Nephron progenitor cell (in vitro differentiated cells): ENCODE measurements at places on chromosomes 5 and 9.

- no peak for DNase-seq
These were observed 205.2 kb downstream of the CSNK1G3 start for GRCh38 chr5:123717139-123717538.

- DNase-seq: peak; percentile 36
These were observed 1.1 kb upstream of the DNAJB5 start for GRCh38 chr9:34988218-34989002.

DNA sequence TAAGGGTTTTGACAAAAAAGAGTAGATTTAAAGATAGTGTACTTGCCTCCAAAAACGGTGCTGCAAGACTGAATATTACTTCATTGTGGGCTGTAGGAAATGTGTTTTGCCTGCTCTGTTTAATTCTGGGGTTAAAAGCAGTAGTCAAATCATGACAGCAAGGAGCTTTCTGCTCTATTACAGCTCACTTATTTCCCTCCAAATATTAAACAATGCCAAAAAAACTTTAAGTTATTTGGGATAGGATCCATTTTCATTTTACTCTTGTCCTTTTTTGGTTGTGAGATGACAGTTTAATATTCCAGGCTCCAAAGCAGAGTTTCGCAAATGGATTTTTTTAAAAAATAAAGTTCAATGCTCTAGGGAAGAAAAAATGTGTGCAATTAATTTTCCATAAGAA, 340.4 kb upstream of the RGMB start:
- no peak for DNase-seq

GRCh38 chr9:128886211-128886891, 4.4 kb downstream of the LRRC8A start:
- no peak for DNase-seq

DNA sequence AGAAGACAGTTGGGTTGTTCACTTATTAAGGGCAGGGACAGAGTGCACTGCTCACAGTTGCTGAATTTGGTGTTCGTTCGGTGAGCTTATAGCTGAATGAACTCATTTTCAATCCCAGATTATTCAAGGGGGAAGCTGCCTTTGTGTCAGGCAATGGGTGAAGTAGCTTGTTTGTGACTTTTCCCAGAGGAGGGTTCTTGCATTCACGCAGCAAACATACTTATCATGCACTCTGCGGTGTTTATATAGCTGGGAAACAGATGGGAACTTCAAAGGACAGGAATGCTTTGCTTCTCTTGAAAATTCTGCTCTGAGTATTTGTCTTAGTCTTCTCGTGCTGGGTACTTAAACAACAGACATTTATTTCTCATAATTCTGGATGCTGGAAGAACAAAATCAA, 64.7 kb upstream of the ABCA1 start:
- DNase-seq: no peak

DNA sequence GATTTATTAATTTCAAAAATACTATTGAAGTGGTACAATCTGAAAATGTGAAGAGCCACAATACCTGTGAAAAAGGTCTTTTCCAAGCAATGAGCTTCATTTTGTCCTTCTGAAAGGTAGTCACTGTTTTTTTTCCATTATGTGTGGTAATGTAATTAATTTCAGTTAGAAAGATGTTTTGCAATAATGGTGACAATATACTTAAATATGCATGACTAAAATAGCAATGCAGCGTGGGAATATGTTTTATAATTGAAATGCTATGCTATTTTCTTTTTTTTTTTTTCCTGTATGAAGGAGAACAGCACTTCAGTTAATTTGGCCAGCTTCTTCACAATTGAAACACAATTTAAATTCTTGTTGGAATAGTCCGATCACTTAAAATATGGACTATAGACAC, 41.9 kb downstream of the NPR3 start:
- DNase-seq: no peak

- DNase-seq: no peak
These were observed 4.5 kb downstream of the PRRX2 start for GRCh38 chr9:129669946-129670345.

- no peak for DNase-seq
These were observed 12.4 kb upstream of the NFIB start for GRCh38 chr9:14326264-14326826.

DNA sequence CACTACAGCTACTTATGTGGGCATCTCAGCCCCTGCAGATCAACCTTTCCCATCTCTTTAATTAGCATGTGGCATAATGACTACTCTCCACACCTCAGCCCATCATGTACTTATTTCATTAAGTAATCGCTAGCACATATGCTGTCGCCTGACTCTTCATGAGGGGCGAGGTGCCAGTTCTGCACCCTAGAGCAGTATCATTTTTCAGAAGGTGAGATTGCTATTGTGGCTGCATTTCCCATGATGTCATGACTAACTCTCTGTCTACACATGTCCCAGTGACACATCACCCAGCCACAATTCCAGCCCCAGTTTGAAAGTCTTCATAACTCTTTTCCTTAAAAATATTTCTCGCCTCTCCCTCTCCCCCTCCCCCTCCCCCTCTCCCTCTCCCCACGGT, 7.6 kb upstream of the F2RL1 start:
- DNase-seq: no peak

DNA sequence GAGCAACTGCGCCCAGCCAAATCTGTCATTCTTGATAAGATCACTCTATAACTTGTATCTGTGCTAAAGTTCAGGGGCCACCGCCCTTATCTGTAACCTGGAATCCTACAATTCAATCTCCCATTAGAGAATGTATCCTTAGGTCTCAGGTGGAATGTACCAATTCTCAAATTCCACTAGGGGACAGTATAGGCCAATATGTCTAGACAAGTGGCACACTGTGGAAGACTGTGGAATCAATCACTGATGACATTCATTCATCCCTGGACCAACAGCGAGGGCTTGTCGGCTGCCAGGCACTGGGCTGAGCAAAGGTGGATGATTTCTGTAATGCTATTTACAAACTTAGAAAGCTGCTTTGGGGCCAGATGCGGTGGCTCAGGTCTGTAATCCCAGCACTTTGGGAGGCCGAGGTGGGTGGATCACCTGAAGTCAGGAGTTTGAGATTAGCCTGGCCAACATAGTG, 28.7 kb upstream of the MEGF9 start:
- DNase-seq: peak; percentile 7

DNA sequence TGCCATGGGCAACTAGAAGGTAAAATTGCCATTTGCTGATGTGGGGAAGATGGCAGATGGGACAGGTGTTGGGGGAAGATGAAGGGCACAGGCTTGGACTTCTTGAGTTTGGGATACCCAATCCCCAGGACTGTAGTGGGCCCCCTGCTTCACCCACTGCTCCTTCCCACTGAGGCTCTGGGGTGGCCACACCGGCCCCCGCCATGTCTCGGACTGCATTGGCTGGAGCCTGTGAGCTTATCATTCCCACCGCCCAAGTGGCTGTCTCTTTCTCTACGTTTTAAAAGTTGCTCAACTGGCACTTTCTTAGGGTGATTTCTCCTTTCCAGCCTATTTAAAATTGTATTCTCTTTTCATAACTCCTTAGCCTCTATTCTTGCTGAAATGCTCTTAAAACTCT, 730.0 kb upstream of the ADAMTS16 start:
- no peak for DNase-seq

- DNase-seq: no peak
These were observed 8.1 kb upstream of the ZBTB43 start for GRCh38 chr9:126796758-126797157.

- DNase-seq: no peak
These were observed 5.9 kb upstream of the MELK start for GRCh38 chr9:36566813-36567221.

- peak; percentile 55 for DNase-seq
These were observed at the start of gene RNF208 for GRCh38 chr9:137222190-137223077. Gene RNF208, minus strand, starts transcription at chr9:137222240. Its CDS starts 1,028 bp downstream, at chr9:137221212.

GRCh38 chr5:170635706-170636105, 131.9 kb downstream of the KCNIP1 start:
- DNase-seq: no peak

GRCh38 chr5:19771174-19771835, 216.7 kb downstream of the CDH18 start:
- DNase-seq: no peak

DNA sequence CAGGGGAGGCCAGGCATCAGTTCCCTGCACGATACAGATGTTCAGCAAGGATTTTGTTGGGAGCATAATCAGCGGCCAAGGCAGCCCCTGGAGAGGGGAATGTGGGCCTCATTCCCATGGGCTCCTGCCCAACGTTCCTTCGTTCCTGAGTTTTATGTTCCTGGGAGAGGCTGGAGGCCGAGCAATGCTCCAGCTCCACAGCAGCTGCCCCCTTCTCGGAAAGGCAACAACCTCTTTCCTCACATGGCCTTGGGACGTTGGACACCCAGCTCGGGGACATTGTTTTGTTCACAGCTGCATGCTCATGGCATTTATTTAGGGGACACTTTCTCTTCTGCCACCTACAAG, 63.8 kb upstream of the COL15A1 start:
- no peak for DNase-seq

- DNase-seq: no peak
These were observed 64.7 kb upstream of the SELENOP start for GRCh38 chr5:42876375-42876844.

- no peak for DNase-seq
These were observed 22.9 kb downstream of the CPLX2 start for GRCh38 chr5:175894271-175894670.

DNA sequence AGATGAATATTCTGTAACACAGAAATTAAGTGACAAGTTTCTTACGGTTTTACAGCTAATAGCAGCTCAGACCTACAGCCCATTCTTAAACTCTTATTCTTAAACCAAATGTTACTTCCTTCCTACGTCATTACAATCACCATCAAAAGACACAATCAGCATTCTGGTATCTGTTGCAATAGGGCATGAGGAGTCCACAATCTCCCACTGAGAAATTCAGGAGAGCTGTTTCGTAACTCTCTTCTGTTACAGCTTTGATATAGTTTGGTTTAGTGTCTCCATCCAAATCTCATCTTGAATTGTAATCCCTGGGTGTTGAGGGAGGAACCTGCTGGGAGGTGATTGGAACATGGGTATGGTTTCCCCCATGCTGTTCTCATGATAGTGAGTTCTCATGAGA, 163.4 kb downstream of the GAS1 start:
- no peak for DNase-seq

DNA sequence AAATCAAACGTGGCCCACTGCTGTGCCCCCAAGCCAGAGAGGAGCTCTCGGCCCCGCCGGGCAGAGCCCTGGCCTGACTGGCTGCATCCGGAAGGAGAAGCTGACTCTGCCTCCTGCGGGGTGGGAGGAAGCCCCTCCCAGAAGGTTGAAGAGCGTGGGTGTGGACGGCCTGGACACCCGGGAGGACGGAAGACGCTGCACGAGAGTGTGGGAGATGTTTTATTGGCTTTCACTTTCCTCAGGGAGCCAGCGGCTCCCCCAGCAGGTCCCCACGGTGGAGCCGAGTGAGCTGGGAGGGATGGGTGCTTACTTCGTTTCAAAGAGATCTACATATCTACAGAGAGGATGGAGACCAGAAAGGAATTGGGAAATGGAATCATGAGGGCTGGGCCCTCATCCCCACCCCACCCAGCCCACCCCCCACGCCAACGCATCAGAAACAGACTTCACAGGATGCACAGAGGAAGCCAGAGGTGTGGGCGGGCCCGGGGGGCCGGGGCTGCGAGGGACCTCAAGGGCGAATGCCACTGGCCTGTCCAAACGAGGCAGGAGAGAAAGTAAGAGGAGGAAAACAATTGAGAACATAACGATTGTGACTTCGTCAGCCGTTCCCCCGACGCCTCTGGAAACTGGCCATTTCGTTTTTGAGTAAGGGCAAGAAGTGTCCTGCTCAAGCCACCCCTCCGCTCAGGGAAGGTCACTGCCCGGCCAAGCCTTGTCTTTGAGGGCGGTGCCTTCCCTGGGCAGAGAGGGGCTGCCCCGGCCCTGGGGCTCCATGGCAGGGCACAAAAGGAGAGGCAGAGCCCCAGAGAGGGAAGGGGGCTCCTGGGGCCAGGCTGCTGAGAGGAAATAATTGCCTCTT, 32.1 kb downstream of the FAM163B start:
- no peak for DNase-seq

DNA sequence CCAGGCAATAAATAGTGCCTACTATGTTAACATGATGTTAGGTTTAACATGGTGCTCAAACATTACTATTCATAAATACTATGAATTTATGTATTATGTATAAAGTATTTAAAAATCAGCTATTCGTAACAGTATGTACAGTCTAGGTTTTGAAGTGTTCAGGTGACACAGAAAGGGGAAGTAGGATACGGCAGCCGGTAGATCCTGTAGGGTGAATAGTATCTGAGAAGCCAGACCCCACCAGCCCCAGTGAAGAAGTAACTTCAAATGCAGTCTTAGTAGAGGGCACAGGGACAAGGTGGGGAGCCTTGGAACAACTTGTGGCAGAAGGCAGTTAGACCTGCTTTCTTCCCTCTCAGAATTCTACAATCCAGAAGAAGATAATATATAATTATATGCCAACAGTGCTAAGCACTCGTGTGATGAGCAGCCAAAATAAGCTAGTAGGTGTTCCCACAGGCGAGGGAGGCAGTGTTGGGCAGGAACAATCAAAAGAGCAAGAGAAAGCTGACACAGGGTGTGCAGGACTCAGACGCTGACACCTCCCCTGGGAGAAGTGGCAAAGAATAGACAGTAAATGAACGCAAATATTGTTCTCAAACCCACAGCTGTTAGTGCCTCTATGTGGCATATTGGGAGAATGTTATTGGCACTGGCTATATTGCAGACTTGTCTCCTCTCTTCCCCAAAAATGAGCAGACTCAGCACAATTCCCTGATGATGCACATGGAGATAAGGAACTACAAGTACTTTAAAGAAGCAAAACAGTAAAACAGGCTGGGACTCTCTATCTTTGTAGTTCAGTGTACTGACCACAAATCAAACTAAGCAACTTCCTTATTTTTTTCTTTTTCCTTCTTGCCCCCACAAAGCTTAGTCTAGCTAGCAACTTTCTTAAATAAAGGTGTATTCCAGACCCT, 4.6 kb downstream of the ZNF367 start:
- DNase-seq: no peak

- no peak for DNase-seq
These were observed 6.8 kb downstream of the GZMK start for GRCh38 chr5:55030676-55031369.

DNA sequence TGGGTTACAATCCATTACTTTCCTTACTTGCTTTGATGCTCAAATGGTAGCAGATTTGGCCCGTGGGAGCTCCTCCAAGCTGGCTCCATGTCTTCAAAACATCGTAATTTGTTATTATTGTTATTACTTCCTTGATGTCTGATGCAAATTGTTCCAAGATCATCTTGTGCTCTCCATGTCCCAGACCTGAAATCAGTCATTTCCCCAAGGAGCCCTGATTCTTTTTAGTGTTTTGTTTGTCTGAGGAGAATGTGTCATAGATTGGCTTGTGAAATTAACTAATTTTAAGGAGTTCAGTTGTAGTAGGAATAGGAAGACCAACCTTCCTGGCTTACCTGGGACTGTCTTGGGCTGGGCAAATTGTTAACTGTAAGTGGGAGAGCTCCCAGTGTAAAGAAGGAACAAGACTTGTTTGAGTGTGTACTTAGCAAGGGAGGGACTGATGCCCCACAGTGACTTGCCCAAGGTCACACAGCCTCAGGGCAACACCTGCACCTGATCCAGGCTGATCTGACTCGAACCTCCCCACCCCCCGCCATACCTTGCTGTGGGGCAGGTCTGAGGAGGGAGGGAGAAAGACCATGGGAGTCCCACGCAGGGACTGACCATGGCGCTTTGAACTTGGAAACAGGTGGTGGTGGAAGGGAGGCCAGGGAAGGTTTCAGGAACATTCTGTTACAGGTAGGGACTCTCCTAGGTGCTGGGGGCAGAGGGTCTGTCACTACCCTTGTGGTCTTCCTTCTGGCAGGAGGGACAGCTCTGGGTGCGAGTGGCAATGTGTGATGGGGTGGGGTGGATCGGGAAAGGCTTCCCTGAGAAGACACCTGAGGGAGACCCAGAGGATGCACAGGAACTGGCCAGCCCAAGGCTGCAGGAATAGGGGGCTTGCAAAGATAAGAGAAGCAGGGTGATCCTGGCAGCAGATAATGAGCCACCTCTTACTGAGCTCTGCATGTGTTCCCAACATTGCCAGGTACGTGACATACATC, 2.7 kb upstream of the BICD2 start:
- DNase-seq: no peak
